SHP77 (cell line): ENCODE measurements at places on chromosomes 5 and 9.

DNA sequence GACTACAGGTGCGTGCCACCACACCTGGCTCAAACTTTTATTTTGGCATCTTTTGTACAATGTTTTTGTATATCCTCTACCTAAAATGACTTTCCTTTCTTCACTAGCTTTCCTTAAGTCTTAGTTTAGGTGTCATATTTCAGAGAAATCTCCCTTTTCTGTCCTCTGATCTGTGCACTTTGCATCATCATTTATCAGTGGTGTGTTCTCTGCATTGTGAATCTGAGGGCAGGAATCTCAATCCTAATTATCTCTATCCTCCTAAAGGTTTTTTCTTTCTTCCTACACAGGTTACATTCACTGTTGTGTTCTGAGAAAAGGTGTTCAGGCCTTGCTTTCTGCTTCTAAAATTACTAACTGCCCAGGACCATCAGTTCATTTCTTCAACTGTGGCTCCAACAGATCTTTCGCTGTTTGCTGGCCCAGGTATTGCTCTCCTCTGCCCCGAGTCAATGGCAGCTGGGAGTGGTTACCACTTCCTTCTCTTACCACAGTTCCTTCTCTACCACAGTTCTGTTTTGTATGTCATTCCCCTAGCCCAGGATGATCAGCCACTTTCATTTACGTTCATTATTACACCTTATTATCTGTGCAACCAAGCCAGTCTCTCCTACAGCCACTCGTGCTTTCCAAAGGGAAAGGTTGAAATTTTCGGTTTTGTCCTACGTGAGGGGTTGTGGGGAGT, 14.0 kb downstream of the TGFBR1 start:
- DNase-seq: no peak

DNA sequence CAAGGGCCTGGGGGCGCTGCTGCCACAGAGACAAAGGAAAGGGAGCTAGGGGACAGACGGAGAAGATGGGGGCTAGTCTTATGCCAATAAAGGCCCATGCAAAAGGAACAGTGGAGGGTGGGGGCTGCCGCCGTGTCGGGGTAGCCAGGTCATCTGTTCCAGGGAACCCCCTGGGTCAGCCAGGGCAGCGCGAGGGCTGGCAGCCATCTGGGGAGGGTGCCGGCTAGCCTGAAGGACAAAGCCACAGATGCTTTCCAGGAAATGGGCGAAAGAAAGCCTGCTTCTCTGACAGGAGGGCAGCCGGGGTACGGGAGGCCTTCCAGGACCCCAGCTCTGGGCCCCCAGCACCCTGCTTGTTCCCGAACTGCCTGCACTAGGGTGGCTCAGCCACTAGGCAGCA, 1.6 kb upstream of the CARD9 start:
- DNase-seq: no peak

- no peak for DNase-seq
Measured at GRCh38 chr9:119697996-119698395, 328.8 kb upstream of the BRINP1 start.

- DNase-seq: no peak
Measured at GRCh38 chr5:36389245-36389644, 87.5 kb upstream of the RANBP3L start.

DNA sequence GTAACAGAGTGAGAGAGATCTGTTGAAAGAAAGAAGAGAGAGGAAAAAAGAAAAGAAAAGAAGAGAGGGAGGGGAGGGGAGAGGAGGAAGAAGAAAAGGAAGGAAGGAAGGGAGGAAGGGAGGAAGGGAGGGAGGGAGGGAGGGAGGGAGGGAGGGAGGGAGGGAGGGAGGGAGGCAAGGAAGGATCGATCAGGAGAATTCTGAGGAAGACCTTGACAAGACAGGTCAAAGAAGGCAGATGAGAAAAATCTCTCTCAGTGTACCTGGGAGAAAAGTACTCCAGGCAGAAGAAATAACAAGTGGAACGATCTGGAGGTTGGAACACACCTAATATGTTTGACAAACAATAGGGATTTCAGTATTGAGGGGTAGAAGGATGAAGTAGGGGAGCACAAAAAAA, 64.6 kb upstream of the SUSD1 start:
- DNase-seq: no peak

DNA sequence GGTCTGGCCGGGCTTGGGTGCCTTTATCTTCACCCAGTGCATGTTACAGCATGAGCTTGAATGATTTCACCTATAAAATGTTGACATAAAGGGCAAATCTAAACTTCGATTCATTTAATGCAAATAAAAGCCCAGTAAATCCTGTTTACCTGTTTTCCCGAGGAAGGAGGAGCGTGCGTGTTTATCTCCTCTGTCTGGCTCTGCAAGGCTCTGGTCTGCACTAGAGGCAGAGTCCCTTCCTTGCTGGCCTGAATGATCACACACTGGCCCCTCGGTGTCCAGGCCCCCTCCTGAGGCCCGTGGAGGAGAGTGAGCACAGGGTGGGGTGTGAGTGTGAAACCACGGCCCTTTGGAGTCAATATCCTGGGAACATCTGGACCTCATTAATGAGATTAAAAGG, 125.1 kb upstream of the LHFPL2 start:
- DNase-seq: no peak

- no peak for DNase-seq
Measured at GRCh38 chr9:81871695-81872094, 56.5 kb upstream of the SPATA31D4 start.

DNA sequence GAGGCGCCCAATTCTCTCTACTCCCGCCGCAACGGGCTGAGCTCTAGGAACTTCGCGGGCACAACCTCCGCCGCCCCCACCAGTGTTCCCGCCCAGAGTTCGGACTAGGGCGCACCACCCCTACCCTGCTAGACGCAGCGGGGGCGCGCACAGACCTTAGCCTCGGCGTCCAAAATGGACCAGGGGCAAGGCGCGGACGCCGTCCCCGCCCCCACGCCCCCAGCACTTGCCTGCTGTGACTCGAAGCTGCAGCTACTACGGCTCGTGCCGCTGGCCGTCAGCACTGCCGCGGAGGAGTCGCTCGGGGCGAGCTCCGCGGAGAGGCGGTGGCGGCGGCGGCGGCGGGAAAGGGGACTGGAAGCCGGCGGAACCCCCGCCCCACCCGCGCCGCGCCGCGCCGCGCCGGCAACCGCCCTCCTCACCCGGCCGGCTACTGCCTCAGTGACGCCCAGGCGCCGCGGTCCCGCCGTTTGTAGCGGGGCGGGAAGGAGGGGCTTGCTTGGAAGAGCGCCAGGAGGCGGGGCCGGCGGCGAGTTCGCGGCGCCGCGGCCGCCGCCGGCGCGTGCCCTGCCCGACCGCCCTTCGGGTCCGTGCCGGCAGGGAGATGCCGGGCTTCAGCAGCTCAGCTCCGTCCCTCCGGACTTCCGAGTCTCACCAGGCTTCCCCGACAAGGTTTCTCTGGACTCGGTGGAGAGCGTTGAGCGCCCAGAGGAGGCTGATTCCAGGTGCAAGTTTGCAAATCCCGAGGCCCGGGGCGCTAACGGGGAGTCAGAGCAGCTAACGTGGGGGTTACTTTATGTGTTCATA, 4.5 kb downstream of the ELAVL2 start:
- DNase-seq: peak; percentile 57

GRCh38 chr9:132519033-132519432, 63.4 kb upstream of the BARHL1 start:
- no peak for DNase-seq

- no peak for DNase-seq
Measured at GRCh38 chr9:34642679-34643078, 3.8 kb upstream of the GALT start.

DNA sequence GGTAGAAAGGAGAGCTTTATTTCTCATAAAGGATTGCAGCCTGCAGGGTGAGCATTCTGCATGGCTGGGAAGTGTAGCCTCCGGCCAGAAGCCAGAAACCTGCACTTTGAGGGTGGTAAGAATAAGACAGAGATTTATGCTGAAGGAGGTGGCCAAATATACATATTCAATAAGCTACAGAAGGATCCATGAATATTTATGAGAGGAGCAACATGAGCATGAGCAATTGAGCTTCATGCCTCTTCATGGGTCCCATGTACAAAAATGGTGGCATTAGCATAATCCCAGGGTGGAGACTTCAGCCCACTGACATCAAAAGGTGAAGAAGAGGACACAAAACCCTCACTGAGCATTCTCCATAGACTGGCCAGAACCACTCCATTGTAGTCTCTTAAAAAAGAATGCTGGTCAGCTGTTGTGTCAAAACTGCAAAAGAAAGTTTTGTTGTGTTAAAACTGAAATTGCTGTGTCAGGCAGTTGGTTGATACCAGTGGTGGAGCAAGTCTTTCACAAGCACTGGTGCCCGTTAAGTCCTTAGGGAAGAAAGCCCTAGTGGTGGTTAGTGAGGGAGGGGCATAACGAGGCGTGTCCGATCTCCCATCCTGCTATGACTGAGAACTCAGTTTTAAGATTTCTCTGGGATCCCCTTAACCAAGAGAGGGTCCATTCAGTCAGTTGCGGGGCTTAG, 160.8 kb upstream of the MAP1B start:
- DNase-seq: no peak

- DNase-seq: peak; percentile 14
Measured at GRCh38 chr5:41695920-41696582, 174.2 kb downstream of the OXCT1 start.

DNA sequence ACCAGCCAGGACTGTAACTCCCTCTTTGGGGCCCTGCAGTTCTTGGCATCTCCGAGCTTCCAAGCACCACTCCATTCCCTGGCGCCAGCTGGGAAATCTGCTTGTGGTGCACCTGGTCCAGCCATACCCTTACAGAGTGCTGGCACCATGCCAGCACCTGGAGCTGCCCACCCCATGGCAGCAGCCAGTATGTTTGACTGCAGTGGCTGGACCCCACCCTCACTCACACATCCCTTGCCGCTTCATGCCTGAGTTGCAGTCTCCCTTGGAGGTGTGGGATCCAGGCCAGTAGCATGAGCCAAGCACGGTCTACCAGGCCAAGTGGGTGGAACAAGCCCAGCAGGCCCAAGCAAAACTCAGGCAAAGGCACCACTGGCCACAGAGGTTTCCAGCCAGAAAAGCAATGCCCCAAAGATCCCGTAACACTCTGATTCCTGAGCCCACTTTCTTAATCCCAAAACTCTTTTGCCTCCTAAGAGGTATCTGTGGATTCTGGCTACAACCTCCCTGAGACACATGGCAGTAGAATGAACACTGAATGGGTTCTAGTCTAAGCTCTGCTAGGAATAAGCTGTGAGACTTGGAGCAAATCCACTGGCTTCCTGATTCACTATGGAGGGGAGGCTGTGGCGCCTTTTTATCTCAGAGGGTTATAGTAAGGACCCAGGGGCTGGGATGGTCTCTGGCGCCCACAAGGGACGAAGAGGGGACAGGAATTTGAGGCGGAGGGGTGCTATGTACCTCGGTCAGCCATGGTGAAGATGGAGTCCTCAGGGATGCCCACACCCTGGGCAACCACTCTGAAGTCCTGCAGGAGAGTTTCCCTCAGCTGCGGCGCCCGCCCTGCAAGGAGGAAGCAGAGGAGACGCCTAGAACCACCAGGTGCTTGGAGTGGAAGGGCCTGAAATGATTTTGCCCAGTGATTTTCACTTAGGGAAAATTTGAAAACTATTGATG, 5.6 kb downstream of the AMBP start:
- peak; percentile 40 for DNase-seq

DNA sequence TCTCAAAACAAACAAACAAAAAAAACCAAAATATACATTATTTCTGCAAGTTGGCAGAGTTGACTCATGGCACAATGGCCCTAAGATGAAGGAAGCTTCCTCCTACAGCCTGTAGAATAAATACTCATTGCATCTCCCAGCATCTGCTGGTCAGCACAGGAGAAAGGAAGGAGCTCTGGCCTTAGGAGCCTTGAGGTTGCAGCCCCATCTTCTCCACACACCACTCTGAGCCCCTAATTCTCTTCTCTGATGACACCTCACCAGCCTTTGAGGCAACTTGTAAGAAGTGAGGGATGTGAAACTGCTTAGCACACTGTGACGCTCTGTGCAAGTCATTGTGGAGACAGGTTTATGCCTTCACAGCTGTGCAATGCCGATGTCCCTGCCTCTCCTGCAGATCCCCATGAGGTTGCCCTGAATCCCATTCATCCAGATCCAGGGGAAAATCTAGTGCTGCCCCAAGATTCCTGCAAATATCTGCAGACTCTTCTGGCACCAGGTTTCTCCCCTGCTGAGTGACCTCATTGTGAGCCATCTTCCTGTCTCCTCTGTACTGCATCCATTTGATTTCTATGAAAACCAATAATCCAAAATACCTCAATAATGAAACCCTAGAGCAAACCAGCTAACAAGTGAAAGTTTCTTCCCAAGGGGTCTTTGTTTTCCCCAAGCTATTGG, 65.3 kb upstream of the TGFBR1 start:
- DNase-seq: no peak

DNA sequence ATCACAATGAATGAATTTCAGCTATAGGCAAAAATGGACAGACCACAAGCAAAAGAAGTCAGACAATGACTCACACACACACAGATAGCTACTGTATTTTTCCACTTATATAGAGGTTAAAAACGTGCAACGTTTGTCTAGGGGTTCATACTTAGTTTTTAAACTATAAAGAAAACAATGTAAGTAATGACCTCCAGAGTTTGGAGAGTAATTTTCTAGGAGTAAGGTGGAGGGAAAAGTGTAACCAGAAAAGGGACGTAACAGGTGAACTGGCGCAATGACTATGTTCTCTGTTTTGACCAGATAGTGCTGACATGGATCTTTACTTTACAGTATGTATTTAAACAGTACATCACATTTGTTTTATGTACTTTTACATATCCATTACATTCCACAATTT, 51.1 kb downstream of the FNIP1 start:
- no peak for DNase-seq

GRCh38 chr5:90949469-90950358, 391.1 kb downstream of the ADGRV1 start:
- no peak for DNase-seq

- DNase-seq: no peak
Measured at GRCh38 chr9:88925481-88925880, 65.8 kb upstream of the S1PR3 start.

DNA sequence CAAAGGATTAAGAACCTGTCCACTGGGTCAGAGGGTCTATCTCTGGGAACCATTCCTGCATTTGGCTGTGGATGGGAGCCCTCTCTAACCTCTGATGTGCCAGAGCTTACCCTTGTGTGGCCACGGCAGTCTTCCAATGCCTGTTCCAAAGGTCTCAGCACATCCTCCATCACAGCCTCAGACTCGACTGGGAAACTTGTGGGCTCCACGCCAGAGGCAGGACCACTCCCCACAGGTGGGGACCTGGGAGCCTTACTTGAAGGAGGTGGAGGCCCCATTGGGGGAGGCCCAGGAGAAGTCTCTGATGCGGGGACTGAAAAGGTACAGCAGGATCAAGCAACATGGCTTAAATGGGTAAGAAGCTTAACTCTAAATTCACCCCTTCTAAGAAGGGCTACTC, 4.4 kb downstream of the EIF4EBP3 start:
- DNase-seq: no peak

DNA sequence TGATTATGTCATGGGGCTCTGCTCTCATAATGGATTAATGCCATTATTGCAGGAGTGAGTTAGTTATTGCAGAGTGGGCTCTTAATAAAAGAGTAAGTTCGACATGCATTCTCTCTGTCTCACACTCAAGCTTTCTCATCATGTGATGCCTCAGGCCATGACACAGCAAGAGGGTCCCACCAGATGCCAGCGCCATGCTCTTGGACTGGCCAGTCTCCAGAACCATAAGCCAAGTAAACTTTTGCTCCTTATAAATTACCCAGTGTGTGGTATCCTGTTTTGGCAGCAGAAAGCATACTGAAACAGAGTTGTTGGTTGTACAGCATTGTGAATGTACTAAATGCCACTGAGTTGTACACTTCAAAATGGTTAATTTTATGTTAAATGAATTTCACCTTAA, 138.1 kb downstream of the MYO10 start:
- no peak for DNase-seq

- DNase-seq: no peak
Measured at GRCh38 chr9:132516911-132517310, 65.5 kb upstream of the BARHL1 start.
